NCI-H345 (cell line): ENCODE measurements at places on chromosomes 7 and 10.

- DNase-seq, result peak; percentile 2
Measured at GRCh38 chr10:15419279-15419874, 48.3 kb upstream of the FAM171A1 start.

DNA sequence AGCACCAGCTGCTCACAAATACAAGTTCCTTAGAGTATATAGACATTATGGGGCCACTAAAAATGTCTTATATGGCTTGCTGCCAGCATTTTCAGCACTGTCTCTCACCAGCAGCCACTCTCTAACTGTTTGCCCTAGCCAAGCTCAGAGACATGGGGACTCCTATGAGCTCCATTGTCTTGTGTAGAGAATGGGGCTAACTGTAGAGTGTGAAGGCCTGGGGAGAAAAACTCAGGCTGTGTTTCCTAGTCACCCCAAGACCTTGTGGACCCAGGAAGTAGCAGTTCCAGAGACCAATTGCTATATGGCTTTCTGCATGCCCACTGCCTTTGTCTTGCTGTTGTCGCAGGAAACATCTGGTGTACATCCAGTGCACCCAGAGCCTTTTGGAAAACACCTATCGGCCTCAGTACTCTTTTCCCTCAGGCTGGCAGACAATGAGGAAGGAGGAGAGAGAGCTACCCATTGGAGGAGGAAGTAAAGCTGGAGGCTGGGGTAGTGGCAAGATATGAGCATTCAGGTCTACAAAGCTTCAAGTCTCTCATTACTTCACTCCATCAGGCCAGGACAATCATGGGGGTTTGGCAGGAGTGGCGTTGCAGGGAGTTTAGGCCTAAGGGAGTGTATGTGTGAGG, 28.4 kb downstream of the ENTPD1 start:
- no peak for DNase-seq

GRCh38 chr10:45080331-45080730, 79.6 kb downstream of the ZNF22 start:
- no peak for DNase-seq

- no peak for DNase-seq
Measured at GRCh38 chr7:35252612-35253459, 1.1 kb downstream of the TBX20 start.

DNA sequence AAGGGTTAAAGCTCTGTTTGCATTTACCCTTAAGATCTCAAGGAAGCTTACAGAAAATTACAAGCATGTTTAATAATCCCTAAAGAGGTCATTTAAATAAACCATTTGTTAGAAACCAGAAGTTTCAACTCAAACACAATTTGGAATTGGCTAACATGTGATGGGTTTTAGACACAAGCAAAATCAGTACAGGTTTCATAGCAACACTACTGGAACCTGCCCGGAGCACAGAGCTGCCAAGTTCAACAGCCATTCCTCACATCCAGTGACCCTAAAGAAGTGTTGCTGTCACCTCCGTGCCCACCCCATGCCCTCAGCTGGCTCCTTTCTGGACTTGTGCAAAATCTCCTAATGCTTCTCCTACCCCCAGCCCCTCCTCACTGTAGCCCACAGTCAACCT, 338.8 kb upstream of the AUTS2 start:
- no peak for DNase-seq

DNA sequence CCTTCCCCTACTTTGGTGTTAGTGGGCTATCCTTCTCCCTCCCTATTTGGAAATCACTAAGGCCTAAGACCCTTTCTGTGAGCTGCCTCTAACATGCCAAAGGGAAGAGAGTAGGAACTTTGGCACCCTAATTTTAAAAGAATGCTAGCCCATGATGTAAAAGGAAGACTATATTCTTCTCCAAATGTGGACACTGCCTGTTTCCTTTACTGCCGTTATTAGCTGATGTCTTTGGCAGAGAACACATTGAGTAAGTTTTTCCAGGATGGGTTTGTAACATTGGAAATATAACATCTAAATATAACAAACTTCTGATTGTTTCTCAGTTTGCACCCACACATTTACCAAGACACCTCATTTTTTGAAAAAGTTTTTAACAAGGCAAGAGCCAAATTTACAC, 56.9 kb upstream of the TNKS2 start:
- no peak for DNase-seq

DNA sequence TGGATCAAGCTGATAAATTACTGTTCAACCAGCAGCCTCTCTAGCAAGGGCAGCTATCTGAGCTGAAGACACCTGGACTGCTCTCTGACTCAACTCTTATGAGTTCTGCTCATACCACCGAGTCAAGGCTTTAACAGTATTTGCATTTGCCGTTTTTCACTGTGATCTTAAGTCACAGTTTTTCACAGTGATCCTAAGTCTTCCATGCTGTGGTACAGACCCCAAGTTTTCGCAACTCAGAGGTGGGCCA, 31.3 kb downstream of the PIP4K2A start:
- DNase-seq, result no peak

DNA sequence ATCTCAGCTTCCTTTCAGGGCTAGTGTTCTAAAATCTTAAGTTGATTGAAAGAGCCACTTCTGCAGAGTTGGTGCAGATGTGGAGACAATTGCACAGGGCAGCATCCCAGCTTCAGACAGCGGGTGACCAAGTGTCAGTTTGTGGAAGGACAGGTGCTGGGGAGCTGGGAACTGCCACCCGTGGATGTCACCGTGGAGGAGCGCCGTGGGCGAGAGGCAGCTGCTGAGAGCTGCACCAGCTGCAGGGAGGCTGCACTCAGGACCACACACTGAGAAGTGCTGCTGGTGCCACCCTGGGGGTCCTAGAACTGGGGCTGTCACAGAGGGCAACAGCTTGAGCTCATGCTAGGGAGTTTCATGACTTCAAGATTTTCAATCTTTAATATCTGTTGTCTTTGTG, 543.0 kb upstream of the FZD8 start:
- peak; percentile 7 for DNase-seq

GRCh38 chr7:136687693-136688322, 180.6 kb upstream of the CHRM2 start:
- DNase-seq, result no peak

DNA sequence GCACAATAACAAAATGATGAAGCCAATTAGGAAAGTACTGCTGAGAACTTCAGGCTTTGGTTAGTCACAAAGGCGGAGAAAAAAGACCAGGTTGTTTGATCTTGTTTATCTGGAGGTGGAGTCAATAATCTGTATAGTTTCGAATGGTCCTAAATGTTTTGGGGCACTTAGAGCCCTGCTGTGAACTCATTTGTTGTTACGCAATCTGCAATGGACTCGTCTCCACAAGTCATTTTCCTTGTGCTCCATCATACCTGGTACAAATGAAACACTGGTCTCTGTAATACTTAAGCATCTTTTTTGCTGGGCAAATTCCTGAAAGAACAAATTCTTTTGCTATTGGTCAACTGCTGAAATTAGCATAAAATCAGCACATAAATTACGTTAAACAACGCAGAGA, 430.5 kb downstream of the GATA3 start:
- no peak for DNase-seq

DNA sequence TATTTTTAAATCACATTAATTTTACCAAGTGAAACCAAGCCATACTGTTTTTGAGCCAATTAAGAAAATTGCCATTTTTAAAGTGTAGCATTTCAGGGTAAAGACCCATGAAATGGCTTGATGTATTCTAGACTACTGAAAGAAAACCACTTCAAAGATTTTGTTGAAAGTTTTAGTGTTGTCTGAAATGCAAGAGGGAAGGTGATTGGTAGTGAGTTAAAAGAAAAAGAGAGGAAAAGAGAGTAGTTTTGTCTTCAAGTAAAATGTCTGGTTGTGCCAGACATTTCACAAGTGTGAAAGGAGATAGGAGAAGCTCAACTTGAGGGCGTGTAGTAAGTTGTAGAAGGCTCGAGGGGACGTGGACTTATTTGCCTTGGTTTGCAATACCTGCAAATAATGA, 41.6 kb downstream of the CALML5 start:
- DNase-seq, result no peak

DNA sequence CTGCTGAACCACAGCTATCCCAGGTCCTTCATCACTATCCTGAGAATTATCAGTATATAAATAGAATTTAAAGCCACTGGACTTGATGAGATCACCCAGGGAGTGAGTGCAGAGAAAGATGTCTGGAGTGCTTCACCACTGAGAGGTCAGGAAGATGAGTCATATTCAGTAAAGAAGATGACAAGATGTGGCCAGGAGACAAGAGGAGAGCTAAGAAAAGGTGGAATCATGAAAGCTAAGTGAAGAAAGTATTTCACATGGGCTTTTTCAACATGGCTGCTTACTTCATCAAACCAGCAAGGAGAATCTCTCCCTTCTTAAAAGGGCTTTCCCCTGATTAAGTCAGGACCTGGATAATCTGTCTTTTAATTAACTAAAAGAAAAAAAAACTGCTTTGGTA, 9.1 kb upstream of the PRKAR2B start:
- DNase-seq, result no peak

- no peak for DNase-seq
Measured at GRCh38 chr10:66321723-66322665, 603.8 kb upstream of the LRRTM3 start.

DNA sequence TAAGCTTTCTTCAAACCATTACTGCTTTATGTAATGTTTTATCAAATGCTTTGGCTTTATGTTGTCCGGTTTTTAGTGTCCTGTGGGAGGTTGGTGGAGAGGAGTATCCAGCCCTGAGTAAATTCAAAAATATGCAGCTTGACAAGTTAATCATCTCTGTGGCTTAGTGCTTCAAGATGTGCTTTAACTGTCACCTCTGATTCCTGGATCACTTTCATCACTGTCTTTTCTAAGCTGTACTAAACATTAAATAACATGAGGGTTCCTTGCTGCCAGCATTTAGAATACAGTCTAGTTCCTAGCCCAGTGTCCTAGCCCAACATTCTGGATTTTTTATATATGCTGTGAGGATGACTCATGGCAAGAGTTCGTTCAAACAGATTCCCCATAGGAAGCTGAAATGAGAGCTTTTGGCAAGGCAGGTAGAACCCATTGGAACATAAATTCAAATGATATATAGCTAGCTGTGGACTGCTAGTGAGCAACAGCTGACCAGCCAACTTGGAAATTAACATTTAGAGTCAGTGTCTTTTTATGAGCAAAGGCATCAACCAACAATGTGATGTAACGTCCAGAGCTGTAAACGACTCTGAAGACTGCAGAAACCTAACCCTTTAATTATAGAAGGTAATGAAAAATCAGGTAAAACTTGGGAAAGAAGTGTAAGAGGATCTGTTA, 80.6 kb upstream of the OIT3 start:
- no peak for DNase-seq

DNA sequence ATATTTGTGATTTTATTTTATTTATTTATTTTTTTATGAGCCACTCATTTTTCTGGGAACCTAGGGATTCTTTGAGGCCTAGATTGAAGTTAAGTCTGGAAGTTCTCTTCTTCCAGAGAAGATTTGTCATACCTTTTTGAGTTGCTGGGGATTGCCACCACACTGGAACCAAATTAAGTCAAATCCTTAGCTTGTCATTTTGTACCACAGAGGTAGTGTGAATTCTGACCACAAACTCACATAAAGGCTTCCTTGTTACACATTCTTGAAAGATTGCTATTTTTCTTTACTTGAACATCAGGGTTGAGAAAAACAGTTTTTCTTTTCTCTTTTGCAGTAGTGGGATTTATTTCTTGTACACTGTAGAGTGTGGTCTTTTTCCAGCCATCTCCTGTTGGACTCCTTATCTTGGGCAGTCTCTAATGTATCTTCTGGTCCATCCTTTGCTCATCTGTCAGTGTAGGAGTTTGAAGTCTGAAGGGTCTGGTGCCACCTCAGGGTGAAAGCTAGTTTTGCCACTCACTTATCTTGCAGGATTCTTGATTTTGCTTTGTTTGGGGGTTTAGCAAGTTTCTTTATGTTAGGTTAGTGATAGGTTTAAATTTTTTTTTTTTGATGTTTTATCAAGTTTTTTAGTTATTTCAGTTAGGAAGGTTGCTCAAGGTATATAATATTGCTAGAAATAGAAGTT, 24.8 kb downstream of the PCBD1 start:
- DNase-seq, result no peak
